Uterus (tissue), 4 donors: ENCODE measurements at places on chromosomes 2 and 18. TPM values are rescaled to one million over a fixed set of nuclear protein-coding genes. Genes with fewer than 3 reads are reported as not detected.

ADRA2B gene
- 5.4 TPM for total RNA-seq

PELI1 gene
- 34.3 TPM for total RNA-seq

TXNDC2 gene
- not detected for total RNA-seq

INHA gene
- 2.4 TPM for total RNA-seq

IFIH1 gene
- total RNA-seq, result 5.6 TPM

UGT1A10 gene
- not detected for total RNA-seq

CLEC4F gene
- 2.4 TPM for total RNA-seq

AOX1 gene
- total RNA-seq, result 13.8 TPM

TUBA3E gene
- not detected for total RNA-seq

EGR4 gene
- total RNA-seq, result not detected

COL4A4 gene
- 4.1 TPM for total RNA-seq

ACTG2 gene
- total RNA-seq, result 309 TPM

PLB1 gene
- total RNA-seq, result 2.9 TPM

KCTD1 gene
- total RNA-seq, result 15.7 TPM

GLS gene
- total RNA-seq, result 159 TPM

ZSWIM2 gene
- total RNA-seq, result not detected

GALNT5 gene
- total RNA-seq, result 8.1 TPM

NGEF gene
- 6.8 TPM for total RNA-seq

LRP2 gene
- not detected for total RNA-seq

CDH7 gene
- total RNA-seq, result not detected

UGT1A7 gene
- not detected for total RNA-seq

ATF2 gene
- total RNA-seq, result 83.8 TPM

REG3G gene
- not detected for total RNA-seq

C2orf81 gene
- total RNA-seq, result 2.1 TPM

MRO gene
- total RNA-seq, result 0.26 TPM

TACR1 gene
- 25.4 TPM for total RNA-seq

SKOR2 gene
- total RNA-seq, result not detected

SIX3 gene
- total RNA-seq, result not detected

RAD51AP2 gene
- not detected for total RNA-seq

RAX gene
- total RNA-seq, result not detected

DSG3 gene
- 0.12 TPM for total RNA-seq

ANKRD30BL gene
- 1.2 TPM for total RNA-seq

CPLX4 gene
- not detected for total RNA-seq

VIL1 gene
- total RNA-seq, result 0.59 TPM

NUP35 gene
- total RNA-seq, result 31.5 TPM

ELMOD3 gene
- 45.3 TPM for total RNA-seq

TNFRSF11A gene
- total RNA-seq, result 5.0 TPM
